ENCODE measurements at places on chromosomes 5 and 9.

GRCh38 chr5:28603869-28604268, 1565.5 kb upstream of the CDH9 start:
- H3K27me3 ChIP-seq: no peaks in the 10 kb centered on the region
- no peaks in the 10 kb centered on the region for H3K4me1 ChIP-seq
- peaks cover 1% of the 10 kb centered on the region for H3K36me3 ChIP-seq
- H3K4me3 ChIP-seq: no peak overlapping the region
- DNase-seq: no peak

GRCh38 chr5:32023816-32024215, 150.3 kb downstream of the GOLPH3 start:
- no peak overlapping the region for H3K4me3 ChIP-seq
- peaks cover 2% of the 10 kb centered on the region for H3K36me3 ChIP-seq

DNA sequence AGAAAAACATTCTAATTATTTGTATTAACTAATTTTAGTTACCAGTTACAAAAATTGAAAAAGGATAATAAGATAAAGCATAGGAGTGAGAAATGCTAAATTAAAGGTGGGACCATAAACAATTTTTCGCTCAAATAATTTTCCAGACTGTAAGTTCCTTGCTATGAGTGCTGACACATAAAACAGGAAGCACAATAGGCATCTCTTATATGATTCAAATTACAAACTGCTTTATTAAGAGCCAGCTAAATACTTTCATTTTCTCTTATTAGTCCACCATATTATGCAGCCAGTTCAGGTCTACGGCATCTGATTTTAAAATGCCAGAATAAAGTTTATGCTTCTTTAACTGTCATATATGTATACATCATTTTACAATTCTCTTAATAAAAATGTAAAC, 4.4 kb downstream of the RC3H2 start:
- DNase-seq: no peak
- H3K27ac ChIP-seq: peak overlapping the region; percentile 85
- peak overlapping the region; percentile 66 for H3K4me3 ChIP-seq
- H3K4me1 ChIP-seq: peaks cover 34% of the 10 kb centered on the region
- peaks cover 25% of the 10 kb centered on the region for H3K36me3 ChIP-seq

DNA sequence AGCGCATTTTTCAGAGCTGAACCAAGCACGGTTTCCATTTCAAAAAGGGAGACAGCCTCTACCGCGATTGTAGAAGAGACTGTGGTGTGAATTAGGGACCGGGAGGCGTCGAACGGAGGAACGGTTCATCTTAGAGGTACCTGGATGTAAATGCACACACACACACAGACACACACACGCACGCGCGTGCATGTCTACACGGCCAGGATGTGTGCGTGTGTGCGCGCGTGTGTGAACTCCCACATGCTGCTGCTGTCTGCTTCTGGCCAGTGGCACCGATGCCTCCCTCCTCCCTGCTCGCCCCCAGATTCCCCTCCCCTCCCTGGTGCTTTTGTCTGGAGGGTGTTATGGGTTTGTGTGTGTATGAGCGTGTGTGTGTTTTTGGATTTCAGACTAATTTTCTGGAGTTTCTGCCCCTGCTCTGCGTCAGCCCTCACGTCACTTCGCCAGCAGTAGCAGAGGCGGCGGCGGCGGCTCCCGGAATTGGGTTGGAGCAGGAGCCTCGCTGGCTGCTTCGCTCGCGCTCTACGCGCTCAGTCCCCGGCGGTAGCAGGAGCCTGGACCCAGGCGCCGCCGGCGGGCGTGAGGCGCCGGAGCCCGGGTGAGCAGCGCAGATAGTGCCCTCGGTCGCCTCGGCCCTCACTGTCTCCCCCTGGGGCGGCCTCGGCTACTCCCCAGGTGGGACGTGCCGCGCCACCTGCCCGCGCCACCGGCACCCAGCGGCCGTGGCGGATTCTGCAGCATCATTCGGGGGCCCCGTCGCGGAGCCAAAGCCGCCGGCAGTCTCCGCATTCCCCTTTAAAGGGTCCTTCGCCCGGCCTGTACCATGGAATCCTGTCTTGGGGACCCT, at the start of gene NTRK2:
NTRK2 (plus strand) TSS at position 442 of the 850 bp plus-strand sequence. CDS start 1,020 bp downstream, outside the sequence.
- H3K4me1 ChIP-seq: no peaks in the 10 kb centered on the region
- no peak for DNase-seq
- no peak within 1 kb of the TSS for H3K27ac ChIP-seq
- no peaks in the 10 kb centered on the region for H3K36me3 ChIP-seq

DNA sequence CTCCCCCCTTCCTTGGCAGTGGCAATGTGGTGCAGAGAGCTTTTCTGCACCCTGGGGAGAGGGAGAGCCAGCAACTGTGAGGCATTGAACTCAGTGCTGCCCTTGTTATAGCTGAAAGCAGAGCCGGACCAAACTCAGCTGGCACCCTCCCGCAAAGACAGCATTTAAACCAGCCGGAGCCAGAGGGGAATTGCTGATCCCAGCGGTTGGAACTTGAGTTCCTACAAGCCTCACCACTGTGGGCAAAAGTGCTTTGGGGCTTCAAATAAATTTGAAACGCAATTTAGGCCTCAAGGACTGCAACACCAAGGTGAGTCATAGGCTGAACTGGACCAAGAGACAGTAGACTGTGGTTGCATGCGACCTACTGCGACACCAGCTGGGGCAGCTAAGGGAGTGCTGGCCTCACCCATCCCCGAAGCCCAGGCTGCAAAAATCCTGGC, 207.6 kb upstream of the CDKN2B start:
- no peaks in the 10 kb centered on the region for H3K27me3 ChIP-seq
- no peak overlapping the region for H3K4me3 ChIP-seq
- H3K36me3 ChIP-seq: no peaks in the 10 kb centered on the region
- no peak overlapping the region for H3K27ac ChIP-seq
- DNase-seq: no peak
- H3K4me1 ChIP-seq: no peaks in the 10 kb centered on the region

DNA sequence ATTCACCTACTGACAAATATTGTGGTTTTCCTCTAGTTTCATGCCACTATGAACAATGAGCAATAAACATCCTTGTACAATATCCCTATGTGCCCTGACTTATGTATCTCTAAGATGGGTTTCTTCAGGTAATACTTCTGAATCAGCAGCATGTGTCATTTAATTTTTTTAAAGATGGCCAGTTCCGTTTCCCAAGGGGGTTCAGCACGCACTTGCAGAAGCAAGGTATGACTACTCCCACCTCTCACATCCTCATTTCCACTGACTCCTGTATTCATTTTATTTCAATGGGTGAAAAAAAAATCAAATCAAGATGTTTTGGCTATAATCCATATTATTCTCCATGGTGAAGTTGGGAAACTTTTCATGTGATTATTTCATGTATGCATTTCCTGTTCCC, 14.7 kb upstream of the ADAMTS19 start:
- no peaks in the 10 kb centered on the region for H3K36me3 ChIP-seq
- H3K27me3 ChIP-seq: no peaks in the 10 kb centered on the region
- H3K4me3 ChIP-seq: no peak overlapping the region
- no peaks in the 10 kb centered on the region for H3K4me1 ChIP-seq

- no peak for DNase-seq
- no peaks in the 10 kb centered on the region for H3K36me3 ChIP-seq
- H3K4me3 ChIP-seq: no peak overlapping the region
- peaks cover 14% of the 10 kb centered on the region for H3K4me1 ChIP-seq
- peaks cover 59% of the 10 kb centered on the region for H3K27me3 ChIP-seq
Measured at GRCh38 chr5:173297813-173298212, 30.4 kb downstream of the STC2 start.

GRCh38 chr5:16666130-16666882, 49.5 kb upstream of the RETREG1 start:
- H3K27ac ChIP-seq: no peak overlapping the region
- no peak for DNase-seq
- no peaks in the 10 kb centered on the region for H3K27me3 ChIP-seq
- no peak overlapping the region for H3K4me3 ChIP-seq
- H3K36me3 ChIP-seq: no peaks in the 10 kb centered on the region

DNA sequence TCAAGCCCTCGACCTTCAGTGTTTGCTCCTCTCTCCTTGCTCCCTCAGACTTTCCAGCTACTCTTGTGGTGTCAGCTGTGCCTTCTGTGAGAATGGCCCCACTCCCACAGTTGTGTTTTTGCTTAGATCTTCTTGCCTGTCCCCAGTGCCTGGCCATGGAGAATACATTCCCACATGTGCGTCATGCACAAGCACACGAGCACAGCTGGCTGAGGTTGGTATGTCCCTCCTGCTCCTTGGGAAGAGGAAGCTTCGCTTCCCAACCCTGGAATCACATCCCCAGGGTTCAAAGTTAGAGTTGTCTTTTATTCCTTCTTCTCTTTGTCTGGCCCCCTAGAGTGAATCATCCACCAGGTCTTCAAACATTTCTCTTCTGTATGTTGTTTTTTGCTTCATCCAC, 518.6 kb downstream of the CCDC171 start:
- H3K27ac ChIP-seq: no peak overlapping the region
- no peaks in the 10 kb centered on the region for H3K36me3 ChIP-seq
- H3K4me3 ChIP-seq: no peak overlapping the region
- no peak for DNase-seq
- no peaks in the 10 kb centered on the region for H3K27me3 ChIP-seq

DNA sequence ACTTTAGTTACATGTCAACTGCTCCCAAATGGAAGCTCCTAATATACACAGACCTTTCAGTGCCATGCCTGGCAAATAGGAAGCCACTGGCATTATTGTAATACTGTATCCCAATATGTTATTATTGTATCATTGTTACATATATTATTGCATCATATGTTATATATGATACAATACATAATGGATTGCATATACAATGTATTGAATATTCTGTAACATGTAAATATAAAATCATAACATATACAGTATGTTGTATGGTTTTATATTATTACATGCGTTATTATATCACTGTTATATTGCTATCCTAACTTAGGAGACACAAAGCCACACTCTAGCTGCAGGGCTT, 38.5 kb downstream of the RAPGEF1 start:
- H3K36me3 ChIP-seq: peaks cover 18% of the 10 kb centered on the region
- DNase-seq: no peak
- H3K4me3 ChIP-seq: no peak overlapping the region

DNA sequence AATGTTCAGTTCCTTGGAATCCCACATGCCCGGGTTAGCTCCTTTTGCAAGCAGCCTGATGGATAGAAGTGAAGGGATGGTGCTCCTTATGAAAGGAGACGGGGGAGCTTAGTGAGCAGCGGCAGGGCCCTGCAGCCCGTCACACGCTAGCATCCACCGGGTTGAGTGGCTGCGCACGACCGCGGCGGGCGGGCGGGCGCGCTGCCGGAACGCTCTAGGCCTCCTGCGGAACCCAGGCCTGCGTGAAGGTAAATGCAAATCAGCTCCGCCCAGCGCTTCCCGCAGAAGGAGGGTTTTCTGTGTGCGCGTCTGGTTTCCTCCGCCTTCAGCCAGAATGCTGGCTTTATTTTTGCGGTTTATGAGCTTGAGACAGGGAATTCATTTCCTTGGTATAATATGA, 19.8 kb downstream of the IL12B start:
- H3K4me3 ChIP-seq: no peak overlapping the region
- H3K4me1 ChIP-seq: peaks cover 7% of the 10 kb centered on the region
- DNase-seq: no peak
- no peak overlapping the region for H3K27ac ChIP-seq

GRCh38 chr9:91193658-91194391, 167.9 kb downstream of the AUH start:
- peak overlapping the region; percentile 87 for H3K4me3 ChIP-seq
- H3K4me1 ChIP-seq: peaks cover 36% of the 10 kb centered on the region
- no peaks in the 10 kb centered on the region for H3K27me3 ChIP-seq
- H3K36me3 ChIP-seq: peaks cover 4% of the 10 kb centered on the region
- DNase-seq: peak; percentile 42

GRCh38 chr5:146561711-146562110, 45.7 kb upstream of the GPR151 start:
- DNase-seq: no peak
- peaks cover 6% of the 10 kb centered on the region for H3K4me1 ChIP-seq
- H3K27ac ChIP-seq: no peak overlapping the region
- H3K36me3 ChIP-seq: no peaks in the 10 kb centered on the region
- H3K4me3 ChIP-seq: no peak overlapping the region

DNA sequence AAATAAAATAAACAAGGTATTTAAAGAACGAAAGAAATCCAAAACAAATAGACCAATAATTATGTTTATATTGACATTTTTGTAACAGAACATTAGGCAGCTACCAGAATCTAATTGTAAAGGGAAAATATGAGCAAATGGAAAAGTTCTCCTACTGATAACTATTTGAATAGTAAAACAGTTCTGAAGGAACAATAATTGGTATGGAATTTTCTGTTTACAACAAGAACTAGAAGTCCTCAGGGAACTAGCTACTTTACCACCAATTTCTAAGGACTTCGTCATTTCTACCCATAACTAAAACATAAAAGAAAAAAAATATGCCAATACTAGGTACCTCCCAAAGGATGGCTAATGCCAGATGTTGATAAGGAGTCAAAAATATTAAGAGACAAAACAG, 58.5 kb downstream of the AP3B1 start:
- H3K36me3 ChIP-seq: peaks cover 8% of the 10 kb centered on the region
- H3K27ac ChIP-seq: no peak overlapping the region
- DNase-seq: no peak
- H3K27me3 ChIP-seq: no peaks in the 10 kb centered on the region
- H3K4me3 ChIP-seq: no peak overlapping the region

GRCh38 chr9:135086597-135087488, 625 bp upstream of the OLFM1 start:
- no peaks in the 10 kb centered on the region for H3K4me1 ChIP-seq
- peaks cover 40% of the 10 kb centered on the region for H3K27me3 ChIP-seq
- DNase-seq: no peak
- H3K4me3 ChIP-seq: no peak overlapping the region

GRCh38 chr9:93174976-93175375, 9.0 kb upstream of the WNK2 start:
- H3K4me1 ChIP-seq: peaks cover 10% of the 10 kb centered on the region
- no peak for DNase-seq
- peaks cover 26% of the 10 kb centered on the region for H3K27me3 ChIP-seq
- H3K4me3 ChIP-seq: no peak overlapping the region
- no peak overlapping the region for H3K27ac ChIP-seq
- H3K36me3 ChIP-seq: no peaks in the 10 kb centered on the region

DNA sequence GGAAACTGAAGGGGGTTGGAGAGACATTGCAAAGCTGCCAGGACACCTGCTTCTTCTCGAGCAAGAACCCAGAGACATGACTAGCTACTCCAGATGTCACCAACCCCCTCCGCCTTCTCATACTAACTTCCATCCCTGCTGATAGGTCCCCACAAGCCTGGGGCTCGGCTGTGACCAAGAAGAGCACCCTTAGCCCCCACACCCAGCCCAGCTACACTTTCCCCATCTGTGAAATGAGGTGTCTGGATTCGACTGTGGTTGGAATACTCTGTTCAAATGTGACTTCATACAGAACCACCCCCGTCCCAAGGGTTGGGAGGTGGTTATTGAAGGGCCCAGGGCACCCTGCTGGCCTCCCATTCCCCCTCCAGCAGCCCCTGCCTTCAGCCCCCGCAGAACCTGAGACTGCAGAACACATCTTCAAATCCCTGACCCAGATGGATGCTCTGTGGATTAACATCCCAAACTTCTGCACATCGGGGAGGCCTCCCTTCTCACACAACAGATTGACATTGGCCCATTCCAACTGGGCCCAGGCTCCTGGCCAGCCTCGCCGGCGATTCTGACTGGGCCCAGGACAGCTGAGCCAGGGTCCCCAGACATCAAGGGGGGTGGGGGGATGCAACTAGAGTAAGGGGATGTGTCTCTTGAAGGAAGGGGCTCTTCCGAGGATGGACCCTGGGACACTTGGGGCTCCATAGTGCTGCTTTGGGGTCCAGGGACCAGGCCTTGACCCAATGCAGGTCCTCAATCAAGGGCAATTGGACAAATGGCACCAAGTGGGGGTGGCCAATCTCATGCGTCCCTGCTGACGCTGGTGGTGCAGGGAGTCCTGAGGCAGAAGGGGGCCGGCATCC, 21.7 kb upstream of the FIBCD1 start:
- H3K36me3 ChIP-seq: peaks cover 2% of the 10 kb centered on the region
- peaks cover 38% of the 10 kb centered on the region for H3K27me3 ChIP-seq
- DNase-seq: no peak
- H3K4me1 ChIP-seq: no peaks in the 10 kb centered on the region
- H3K4me3 ChIP-seq: no peak overlapping the region
- no peak overlapping the region for H3K27ac ChIP-seq

All from central memory CD8-positive, alpha-beta T cell (primary cell).